ENCODE measurements at places on chromosomes 1 and 21. TPM values are rescaled to one million over a fixed set of nuclear protein-coding genes. Genes with fewer than 3 reads are reported as not detected.

Gene AKR7A3
- 0.52 TPM for total RNA-seq

Gene FMO2
- total RNA-seq = 33.9 TPM

Gene FCRL4
- total RNA-seq = not detected

Gene DCST1
- total RNA-seq = not detected

DNA sequence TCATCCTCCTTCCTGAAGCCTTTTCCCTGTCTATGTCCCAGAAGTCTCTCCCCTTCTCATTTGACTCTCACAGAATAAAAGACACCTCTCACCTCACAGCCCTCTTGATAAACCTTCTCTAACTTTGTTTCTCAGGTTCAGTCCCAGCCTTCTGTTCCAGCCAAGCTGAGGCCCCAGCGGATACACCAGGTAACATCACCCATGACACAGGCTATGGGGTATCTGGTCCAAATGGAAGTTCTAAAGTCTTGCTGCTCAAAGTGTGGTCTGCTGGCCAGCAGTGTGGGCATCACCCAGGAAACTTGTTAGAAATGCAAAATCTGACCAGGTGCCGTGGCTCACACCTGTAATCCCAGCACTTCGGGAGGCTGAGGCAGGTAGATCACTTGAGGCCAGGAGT is 23.2 kb downstream of the LY9 start:
- H3K4me3 ChIP-seq = no peak overlapping the region
- no peaks in the 10 kb centered on the region for H3K4me1 ChIP-seq
- H3K27ac ChIP-seq = no peak overlapping the region
- no peaks in the 10 kb centered on the region for H3K27me3 ChIP-seq

GRCh38 chr1:246681900-246682895 is 42.0 kb upstream of the SCCPDH start:
- H3K4me1 ChIP-seq = no peaks in the 10 kb centered on the region
- DNase-seq = no peak
- no peaks in the 10 kb centered on the region for H3K36me3 ChIP-seq
- no peak overlapping the region for H3K4me3 ChIP-seq

DNA sequence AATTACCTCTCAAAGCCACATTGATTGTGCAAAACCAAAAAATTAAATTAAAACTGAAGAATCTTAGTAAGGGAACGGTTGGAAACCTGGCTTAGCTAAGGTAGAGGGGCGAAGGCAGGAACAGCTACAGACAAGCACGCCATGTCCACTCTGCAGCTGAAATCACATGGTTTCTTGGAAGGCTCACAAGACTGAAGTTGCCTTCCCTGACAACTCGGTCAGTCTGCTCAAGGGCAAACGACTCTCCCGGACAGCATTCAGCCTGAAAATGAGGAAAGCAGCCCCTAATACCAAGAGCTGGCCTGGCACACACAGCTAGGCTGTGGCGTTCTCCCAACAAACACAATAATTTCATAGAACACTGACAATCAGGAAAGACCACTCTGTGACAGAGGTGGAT is 22.7 kb upstream of the BECN2 start:
- H3K4me3 ChIP-seq = no peak overlapping the region
- DNase-seq = no peak
- no peaks in the 10 kb centered on the region for H3K27me3 ChIP-seq

GRCh38 chr1:31376375-31377134 is 3.7 kb upstream of the FABP3 start:
- no peaks in the 10 kb centered on the region for H3K36me3 ChIP-seq
- H3K27me3 ChIP-seq = no peaks in the 10 kb centered on the region
- no peak overlapping the region for H3K27ac ChIP-seq
- no peak for DNase-seq
- H3K4me1 ChIP-seq = peaks cover 16% of the 10 kb centered on the region

DNA sequence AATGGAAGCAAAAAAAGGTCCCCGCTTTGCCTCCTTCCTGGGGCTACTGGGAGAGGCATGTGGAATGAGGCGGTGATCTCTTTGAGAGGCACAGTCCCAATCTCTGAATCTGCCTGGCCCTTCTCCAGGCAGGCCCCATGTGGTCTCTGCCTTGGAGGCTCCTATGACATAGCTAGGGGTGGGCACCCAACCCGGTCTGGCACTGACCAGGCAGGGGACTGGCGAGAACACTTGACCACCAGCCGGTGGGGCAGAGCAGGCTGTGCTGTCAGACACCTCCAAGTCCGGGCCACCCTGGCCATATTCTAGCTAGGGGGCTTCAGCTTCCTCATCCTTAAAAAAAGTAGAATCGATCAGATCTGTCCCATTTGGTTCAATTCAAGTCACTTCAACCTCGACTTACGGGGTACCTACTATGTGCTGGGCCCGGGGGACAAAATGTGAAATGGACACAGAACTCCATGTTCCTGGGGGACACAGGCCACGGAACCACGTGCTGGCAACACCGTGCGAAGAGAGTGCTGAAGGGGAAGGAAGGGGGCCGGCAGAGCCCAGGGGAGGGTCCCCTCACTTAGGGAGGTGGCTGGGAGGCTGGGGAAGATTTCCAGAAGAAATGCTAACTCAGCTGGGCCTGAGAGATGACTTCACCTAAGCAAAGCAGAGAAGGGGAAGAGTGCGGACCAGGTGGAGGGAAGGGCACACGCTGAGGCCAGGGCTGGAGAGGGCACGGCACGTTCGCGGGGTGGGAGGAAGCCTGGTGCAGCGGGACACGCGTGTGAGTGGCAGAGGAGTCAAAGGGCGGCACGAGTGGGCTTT is 33.3 kb downstream of the HSPG2 start:
- no peaks in the 10 kb centered on the region for H3K36me3 ChIP-seq
- H3K4me1 ChIP-seq = peaks cover 39% of the 10 kb centered on the region
- no peak for DNase-seq
- no peaks in the 10 kb centered on the region for H3K27me3 ChIP-seq
